ENCODE measurements at places on chromosomes 16 and 17.

GRCh38 chr16:61654962-61655361, 381.3 kb downstream of the CDH8 start:
- no peak for DNase-seq

DNA sequence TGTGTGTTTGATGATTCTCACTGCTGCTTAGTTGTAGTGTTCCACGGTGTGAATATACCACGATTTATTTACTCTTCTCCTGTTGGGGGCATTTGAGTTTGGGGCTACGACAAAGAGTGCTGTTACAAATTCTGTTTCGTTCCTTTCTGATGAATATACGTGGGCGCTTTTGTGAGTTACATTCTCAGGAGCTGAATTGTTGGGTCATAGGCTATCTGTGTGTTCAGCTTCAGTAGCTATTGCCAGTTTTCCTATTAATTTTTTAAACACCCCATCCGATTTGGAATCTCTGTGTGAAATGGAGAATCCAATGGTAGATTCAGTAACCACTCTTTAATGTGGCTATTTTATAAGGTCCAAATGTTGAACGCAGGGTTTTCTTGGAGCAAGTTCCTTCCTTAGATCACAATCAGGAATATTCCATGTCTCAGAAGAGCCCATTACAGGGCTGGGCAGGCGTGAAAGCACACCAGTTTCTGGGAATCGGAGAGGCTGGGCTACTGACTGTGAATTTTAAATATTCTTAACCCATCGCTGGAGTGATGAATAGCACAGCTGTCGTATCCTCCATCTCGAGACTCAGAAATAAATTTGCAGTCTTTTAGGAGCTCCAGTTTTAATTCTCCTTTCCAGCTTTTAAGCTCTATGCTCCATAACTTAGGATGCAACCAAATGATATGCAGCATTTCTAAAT, 115.9 kb downstream of the PITPNC1 start:
- no peak for DNase-seq

DNA sequence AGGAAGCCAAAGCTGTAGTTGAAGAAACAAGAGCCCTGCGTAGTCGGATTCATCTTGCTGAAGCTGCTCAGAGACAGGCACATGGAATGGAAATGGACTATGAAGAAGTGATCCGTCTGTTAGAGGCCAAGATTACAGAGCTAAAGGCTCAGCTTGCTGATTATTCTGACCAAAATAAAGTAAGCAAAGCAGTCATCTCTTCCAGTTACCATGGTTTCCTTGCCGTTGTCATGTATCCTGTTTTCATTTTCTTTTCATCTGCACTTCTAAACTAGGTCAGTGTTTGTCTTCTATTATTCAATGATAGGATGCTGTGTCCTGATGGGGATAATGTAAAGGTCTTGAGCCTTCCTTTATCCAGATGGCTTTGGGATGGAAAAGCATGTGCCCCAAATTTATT, 104.3 kb downstream of the STXBP4 start:
- no peak for DNase-seq

DNA sequence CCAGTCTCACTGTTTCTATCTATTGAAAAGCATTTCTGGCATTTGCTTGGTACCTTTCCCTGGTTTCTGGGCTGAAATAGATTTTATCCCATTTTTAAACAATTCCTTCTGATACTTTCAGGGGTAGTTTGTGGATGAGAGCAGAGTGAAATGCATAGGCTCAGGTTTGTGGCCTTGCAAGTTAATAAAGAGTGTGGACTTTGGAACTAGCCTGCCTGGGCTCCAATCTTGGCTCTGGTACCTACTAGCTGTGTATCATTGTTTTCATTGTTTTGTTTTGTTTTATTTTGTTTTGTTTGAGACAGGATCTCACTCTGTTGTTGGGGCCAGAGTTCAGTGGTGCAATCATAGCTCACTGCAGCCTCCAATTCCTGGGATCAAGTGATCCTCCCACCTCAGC, 175.5 kb downstream of the PRKCB start:
- no peak for DNase-seq

Data from hematopoietic multipotent progenitor cell treated with erythropoietin and hydrocortisone succinate and interleukin-3 and kit ligand, for 15 days (in vitro differentiated cells).